ENCODE measurements at places on chromosomes 12 and 14.

- DNase-seq = no peak
Measured at GRCh38 chr12:116540622-116541152, 18.5 kb upstream of the MAP1LC3B2 start.

DNA sequence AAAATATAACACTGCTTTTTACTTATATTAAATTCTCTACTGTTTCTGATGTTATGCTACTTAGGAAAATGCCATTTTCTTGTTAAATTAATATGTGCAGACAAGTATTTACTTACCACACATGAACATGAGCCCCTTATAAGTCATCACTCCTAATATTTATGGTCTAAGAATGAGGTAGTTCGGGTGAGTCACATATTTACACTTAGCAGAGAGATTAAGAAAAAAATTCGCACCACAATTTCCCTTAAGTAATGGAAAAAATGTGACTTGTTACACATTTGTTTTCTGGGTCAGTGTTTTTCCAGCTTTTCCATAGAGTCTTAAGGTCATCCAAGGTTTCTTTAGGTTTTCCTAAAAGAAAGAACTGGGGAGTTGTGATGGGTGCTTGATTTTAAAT lies 68.3 kb downstream of the RERG start:
- no peak for DNase-seq

- DNase-seq = no peak
Measured at GRCh38 chr12:50725011-50725942, 38.6 kb upstream of the ATF1 start.

- no peak for DNase-seq
Measured at GRCh38 chr12:90974286-90974685, 19.3 kb upstream of the CCER1 start.

- DNase-seq = no peak
Measured at GRCh38 chr12:94309373-94309772, 150.3 kb downstream of the CEP83 start.

All from left forelimb (tissue), 1 donor.